Small intestine (tissue), 16 donors: ENCODE measurements at places on chromosomes 5 and 9. TPM values are rescaled to one million over a fixed set of nuclear protein-coding genes. Genes with fewer than 3 reads are reported as not detected.
A peak's percentile ranks its signal among the peaks of the same experiment; 100 is the strongest.

GRCh38 chr9:13352451-13352979, 73.0 kb upstream of the MPDZ start:
- no peak for DNase-seq

- DNase-seq = peak; percentile 47
These were observed 167.5 kb downstream of the CDK5RAP2 start for GRCh38 chr9:120412425-120412951.

DNA sequence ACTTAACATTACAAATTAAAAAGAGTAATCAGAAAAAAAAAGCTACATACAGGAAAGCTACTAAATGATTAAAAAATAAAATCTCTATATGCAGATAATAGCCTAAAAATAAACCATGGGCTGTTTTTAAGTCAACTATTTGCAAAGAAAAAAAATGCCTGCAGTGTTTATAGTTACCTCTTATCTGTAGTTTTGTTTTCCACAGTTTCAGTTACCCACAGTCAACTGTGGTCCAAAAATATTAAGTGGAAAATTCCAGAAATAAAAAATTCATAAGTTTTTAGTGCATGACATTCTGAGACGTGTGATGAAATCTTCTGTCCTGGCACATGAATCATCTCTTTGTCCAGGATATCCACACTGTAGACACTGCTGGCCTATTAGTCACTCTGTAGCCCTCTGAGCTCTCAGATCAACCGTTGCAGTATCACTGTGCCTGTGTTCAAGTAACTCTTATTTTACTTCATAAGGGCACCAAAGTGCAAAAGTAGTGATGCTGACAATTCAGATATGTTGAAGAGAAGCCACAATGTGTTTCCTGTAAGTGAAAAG, 59.2 kb downstream of the PRELID2 start:
- no peak for DNase-seq

FLT4 gene
- 0.27 TPM for polyA plus RNA-seq

LRRTM2 gene
- polyA plus RNA-seq = not detected
